ENCODE measurements at places on chromosomes 13 and 19.

DNA sequence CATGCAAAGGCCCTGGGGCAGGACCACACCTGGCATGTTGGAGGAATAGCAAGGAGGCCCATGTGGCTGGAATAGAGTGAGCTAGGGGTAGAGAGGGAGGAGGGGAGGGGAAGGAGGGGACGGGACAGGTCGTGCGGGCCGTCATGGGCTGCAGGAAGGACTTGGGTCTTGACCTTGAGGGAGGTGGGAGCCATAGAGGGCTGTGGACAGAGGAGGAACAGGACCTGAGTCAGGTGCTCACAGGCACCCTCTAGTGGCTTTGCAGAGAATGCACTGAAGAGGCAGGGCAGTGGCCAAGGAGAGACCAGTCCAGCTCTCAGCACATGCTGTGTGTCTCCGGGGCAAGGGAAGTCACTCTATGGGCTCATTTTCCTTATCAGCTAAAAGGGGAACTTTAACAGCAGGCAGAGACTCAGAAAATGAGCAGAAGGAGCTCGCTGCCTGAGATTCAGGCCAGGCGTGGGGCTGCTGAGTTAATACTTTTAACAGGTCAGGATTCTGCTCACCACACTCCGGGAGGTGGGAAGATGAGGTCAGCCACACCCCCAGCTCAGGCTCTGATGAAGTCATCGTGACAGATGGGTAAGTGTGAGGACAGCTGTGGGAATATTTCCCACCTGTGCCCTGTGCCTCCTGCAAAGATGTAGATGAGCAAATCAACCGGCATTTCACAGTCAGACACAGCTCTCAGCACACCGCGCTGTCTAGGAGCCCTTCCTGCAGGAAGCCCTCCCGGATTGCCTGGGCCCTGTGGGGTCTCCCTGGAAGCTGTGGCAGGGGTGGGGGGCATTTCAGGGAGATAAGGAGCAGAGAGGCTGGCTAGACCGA is 6.0 kb upstream of the TNFAIP8L1 start:
- no peak for DNase-seq

DNA sequence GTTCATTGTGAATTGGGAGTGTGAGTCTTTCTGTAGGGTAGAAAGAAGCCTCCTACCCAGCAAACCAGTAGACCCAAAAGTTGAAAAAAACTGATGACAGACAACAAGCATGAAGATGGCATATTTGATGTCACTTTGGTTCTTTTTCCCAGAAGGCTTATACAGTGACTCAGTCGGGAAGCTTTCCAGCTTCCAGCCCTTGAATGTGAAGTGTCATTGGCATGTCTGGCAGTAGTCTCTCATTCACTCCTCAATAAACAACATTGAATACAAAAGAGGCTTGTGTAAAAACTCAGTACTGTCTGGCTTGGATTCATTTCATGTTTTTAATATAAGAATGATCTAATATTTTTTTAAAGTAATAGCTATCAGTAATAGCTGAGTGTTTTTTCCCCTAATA is 68.7 kb downstream of the IPO5 start:
- DNase-seq = no peak

DNA sequence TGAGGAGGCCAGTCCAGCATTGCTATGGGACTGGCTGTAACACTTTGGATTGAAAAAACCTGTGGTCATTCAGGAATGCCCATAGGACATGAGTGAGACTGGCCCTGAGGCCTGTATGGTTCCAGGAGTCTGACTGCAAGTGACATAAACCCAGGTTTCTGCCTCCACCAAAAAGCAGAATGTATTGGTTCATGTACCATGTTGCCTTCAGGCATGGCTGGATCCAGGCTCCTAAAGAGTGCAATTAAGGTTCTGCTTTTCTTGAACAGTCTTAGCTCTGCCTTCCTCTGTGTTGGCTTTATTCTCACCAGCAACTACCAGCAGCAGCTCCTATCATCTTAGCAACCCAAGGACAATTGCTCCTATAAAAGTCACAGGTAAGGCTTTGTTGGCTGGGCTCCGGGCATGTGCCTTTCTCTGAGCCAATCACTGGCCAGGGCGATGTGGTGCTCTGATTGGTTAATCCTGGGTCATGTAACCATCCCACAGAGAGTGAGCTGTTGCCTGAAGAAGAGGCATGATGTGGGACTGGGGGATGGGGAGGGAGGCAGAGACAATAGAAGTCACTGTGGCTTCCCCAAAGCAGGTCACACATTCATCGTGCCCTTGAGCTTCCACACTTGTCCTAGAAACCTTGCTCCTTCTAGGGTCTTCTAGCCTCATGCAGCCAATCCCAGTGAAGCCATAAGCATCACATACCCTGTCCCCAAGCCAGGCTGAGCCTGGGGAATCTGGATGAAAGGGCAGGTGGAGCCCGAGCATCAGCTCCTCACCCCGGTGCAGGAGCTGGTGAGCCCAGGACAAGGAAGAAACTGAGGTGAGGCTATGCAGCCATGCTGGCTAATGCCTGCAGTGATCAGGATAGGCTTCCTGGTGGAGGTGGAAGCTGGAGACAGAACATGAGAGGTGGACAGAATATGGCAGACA is 123.9 kb downstream of the URI1 start:
- DNase-seq = no peak

- DNase-seq = no peak
Observed at GRCh38 chr19:10514211-10515145, 2.8 kb downstream of the S1PR5 start.

DNA sequence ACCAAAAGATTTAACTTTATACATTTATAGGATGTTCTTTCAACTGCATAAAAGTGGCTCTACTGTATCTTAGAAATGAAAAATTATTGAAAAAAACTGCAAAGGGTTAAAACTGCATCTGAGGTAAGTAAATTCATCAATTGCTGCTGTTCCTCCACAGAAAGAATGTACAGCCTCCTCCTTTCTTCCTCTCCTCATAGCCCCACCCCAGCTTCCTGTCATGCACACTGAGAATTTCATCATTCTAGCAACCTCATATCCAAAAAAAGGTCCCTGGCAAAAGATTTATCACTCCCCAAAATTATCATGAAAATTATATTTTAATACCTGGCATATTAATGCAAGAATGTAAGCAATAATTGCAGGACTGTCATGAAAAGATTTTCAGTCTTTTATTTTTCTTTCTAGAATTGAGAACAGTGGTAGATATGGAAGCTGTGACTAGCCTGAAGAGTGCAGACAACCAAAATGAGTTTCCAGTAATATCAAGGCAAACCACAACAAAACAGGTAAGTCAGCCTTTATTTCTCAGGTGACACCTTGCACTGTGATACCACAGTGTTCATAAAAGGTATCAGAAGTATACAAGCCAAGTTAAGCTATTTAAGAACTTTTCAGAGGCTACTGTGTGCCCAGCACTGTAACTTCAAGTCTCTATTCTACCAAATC is 110.8 kb downstream of the SUCLA2 start:
- no peak for DNase-seq

- DNase-seq = no peak
Observed at GRCh38 chr13:33865945-33866344, 48.0 kb downstream of the RFC3 start.

DNA sequence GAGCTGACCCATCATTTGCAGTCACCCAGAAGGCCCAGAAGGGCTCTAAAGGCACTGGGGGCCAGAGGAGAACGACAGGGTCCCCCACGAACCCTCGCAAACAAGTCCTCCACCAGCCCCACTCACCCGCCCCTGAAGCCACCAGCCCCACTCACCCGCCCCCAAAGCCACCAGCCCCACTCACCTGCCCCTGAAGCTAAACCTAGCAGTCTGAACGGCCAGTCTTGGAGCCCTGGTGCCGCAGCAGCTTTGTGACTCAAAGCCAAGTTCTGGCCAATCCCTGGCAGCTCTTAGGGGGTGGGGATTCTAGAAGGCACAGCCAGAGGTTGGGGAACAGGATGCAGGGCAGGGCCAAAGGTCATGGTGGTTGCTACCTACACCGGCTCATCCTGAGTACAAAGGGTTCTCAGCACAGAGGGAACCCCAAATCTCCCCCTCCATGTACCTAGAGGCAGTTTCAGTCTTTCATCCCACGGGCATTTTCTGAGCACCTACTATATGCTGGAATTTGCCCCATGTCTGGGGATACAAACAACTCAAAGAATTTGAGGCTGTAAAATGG is at the start of gene IQCN:
Gene IQCN, minus strand, starts transcription at position 234 of the 562 bp plus-strand sequence. CDS start 4,974 bp downstream, outside the sequence.
- DNase-seq = no peak

GRCh38 chr19:38730470-38730730 is 13.9 kb downstream of the CAPN12 start:
- no peak for DNase-seq

DNA sequence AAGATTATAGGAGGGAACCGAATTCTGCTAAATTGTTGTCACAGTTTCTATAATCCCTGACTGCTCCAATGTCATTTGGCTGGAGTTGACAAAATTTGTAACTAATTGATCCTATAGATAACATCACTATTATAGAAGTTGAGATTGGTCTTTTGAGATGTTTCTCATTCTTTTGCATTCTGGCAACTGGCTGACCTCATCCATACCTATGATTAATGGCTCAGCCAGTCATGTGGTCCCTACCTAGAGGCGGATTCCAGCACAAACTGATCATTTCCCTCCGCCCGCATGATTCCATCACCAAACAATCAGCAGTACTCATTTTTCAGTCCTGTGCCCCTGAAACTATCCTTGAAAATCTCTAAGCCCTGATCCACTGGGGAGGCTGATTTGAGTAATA is 4.2 kb downstream of the PSG2 start:
- DNase-seq = no peak

DNA sequence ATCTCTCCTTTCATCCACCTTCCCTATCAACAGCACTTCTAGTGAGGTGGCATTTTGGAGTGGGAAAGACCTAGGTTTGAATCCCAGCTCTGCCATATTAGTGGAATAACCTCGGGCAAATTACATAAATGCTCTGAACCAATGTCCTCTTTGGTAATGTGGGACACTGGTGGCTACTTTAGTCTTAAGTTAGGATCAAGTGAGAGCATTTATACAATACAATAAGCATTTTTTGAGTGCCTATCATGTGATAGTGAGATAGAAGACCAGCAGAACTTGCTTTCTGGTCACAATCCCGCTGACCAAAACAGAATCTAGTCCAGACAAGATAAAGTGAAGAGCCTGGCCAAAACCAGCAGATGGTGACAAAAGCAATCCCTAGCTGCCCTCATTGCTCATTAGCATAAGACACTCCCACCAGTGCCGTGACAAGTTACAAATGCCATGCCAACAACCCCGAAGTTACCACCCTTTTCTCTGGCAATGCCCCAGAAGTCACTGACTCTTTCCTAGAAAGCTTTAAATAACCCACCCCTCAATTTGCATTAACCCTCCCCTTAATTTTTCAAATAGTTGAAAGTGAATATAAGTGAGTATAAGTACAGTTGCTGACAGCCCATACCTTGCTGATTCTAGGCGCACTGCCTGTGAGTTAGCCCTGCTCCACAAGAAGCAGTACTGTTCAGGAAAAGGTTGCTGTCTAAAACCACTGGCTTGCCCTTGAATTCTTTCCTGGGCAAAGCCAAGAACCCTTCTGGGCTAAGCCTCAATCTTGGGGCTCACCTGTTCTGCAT is 28.9 kb upstream of the KPNA3 start:
- DNase-seq = no peak

- DNase-seq = no peak
Observed at GRCh38 chr19:38727868-38728660, 16.2 kb downstream of the CAPN12 start.

DNA sequence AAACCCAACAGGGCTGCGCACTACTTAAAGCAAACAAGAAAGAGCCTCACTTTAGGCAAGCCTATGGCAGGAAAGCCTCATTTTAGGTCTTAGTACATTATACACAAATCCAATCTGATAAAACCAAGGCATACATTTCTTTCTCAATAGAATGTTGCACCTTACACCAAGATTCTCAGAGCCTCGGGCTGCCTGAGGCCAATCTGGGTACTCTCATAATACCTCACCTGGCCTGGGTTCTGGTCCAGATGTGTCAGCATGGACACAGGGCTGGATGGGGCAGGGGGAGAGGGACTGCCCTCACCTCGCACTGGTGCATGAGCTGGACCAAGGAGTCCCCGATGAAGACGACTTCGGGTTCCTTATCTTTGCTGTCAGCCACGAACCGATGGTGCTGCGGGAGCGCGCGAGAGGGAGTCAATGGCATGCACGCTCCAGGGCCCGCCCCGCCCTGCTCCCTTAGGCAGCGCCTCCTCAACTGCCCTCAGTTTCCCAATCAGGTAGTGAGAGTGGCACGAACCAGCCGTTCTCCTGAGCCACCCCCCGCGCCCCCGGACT is at the start of gene PRR19:
Gene PRR19, plus strand, starts transcription at position 487 of the 558 bp plus-strand sequence. CDS start 7,453 bp downstream, outside the sequence.
- DNase-seq = no peak

DNA sequence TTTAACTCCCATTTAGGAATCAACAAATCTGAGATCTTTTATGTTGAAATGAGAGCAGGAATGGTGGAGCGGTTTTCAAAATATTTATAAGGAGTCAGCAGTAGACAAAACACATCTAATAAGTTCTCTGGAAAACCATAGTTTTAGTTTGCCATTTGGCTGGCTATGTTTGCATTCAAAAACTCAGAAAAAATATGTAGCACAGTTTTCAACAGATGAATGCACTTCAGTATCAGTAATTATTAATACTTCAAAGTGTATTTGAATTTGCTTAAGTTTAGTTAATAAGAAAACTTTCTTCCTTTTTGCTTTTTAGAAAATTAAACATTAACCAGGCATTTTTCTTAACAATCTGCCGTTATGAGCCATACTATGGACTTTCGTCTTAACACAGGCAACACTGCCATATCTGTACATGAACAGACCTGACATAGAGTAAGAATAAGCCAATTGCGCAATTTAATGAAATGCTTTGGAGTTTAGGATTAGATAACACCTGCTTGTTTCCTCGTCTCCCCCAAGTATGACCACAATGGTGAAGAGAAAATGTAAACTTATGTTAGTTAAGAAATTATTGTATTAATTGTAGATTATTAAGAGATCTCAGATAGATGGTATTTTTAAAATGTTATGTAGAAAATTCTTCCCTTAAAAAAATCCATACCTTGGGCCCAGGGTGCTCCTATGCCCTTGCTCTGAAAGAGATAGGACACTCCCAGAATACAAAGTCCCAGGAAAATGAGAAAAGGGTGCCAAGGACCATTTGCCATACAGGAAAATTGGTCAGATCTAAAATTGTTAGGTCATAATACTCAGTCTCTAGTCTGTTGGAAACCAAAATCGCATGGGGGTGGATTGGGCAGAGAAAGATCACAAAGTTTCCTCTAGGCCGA is 552.3 kb upstream of the ARGLU1 start:
- no peak for DNase-seq

GRCh38 chr13:42924344-42924743 is 67.7 kb downstream of the EPSTI1 start:
- no peak for DNase-seq

- DNase-seq = no peak
Observed at GRCh38 chr13:45792827-45793303, 58.7 kb downstream of the SIAH3 start.

GRCh38 chr13:46812301-46812797 is 15.4 kb upstream of the ESD start:
- no peak for DNase-seq

- DNase-seq = no peak
Observed at GRCh38 chr19:43553656-43554055, 20.7 kb downstream of the ZNF575 start.

GRCh38 chr13:103436057-103436654 is 369.9 kb upstream of the SLC10A2 start:
- no peak for DNase-seq

- DNase-seq = no peak
Observed at GRCh38 chr19:41537789-41538188, 38.2 kb upstream of the CEACAM21 start.

GRCh38 chr13:52651897-52652195 is 790 bp upstream of the SUGT1 start:
- DNase-seq = no peak

Data from cerebellar nuclear complex (tissue), 1 donor.